Bronchial epithelial cell (primary cell): ENCODE measurements at places on chromosomes 3 and 15.
A peak's percentile ranks its signal among the peaks of the same experiment; 100 is the strongest.

DNA sequence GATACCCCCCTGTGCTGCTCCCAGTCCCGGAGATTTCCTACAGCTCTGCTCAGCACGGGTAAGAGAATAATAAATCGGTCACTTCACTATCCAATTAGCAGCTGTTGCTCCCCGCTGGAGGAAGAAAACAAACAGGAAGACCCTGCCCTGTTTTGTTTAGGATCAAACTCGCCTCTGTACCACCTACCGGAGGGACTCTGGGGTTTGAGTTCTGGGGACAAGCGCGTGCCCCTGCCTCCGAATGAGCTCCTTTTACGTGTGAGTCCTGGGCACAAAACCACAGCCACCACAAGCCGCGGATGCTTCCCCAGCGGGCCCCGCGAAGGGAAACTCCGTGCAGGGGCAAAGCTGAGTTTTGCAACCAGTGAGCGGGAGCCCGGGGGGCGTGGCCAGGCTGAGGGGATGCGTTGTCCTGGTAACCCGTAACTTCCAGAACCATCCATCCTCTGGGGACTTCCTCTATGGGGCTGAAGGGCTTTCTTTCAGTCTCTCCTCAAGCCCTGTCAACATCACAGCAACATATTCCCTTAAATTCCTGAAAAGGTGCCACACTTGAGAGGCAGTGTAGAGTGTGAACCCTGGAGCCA, 315.7 kb upstream of the PROK2 start:
- peak; percentile 7 for DNase-seq

GRCh38 chr15:69161079-69161877, 843 bp downstream of the GLCE start:
- DNase-seq = peak; percentile 11

GRCh38 chr3:177618873-177619733, 421.8 kb upstream of the TBL1XR1 start:
- DNase-seq = no peak

GRCh38 chr3:152280539-152280938, 11.8 kb downstream of the MBNL1 start:
- no peak for DNase-seq

DNA sequence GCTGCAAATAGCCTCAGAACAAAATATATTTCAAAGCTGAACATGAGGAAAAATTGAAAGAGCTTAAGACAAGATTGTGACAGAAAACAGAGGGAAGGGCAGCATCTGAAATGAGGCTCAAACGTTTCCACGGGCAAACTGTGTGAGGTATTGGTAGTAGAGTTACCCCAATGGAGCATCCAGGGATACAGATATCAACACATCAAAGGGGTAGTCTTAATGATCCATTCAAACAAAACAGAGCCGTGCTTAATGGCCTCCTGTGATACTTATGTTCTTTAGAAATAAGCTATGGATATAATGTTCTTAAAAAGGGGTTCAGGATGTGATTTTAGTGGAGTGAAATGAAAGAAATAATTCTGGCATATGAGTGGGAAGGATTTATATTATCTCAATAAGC, 430.3 kb upstream of the PDZRN3 start:
- no peak for DNase-seq

GRCh38 chr15:50108461-50108860, 10.6 kb downstream of the ATP8B4 start:
- DNase-seq = no peak

DNA sequence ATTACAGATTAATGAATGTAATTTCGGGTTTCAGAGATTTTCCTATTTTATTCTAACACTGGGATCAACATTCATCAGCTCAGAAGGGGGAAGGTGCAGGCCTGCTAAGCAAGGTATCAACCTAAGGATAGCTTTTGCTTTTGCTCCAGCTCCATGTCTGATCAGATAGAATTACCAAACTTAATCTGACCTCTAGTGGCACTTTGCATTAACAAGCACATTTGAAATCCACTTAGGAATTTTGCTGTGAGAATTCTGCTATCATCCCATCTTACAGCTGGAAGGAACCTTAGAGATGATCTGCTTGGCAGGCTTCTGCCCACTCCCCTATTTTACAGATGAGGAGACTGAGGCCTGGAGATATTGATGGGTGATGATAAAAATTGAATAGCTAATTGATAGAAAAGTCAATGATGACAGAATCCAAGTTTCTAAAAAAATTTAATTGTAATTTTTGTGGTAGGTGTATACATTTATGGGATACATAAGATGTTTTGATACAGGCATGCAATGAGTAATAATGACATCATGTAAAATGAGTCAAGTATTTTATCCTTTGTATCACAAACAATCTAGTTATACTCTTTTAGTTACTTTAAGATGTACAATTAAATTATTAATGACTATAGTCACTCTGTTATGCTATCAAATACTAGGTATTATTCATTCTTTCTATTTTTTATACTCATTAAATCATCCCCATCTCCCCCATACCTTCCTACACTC, 209.2 kb upstream of the ZPLD1 start:
- DNase-seq = peak; percentile 83

- no peak for DNase-seq
Observed at GRCh38 chr3:127822682-127823425, 539 bp upstream of the MGLL start.

GRCh38 chr3:88151358-88151757, 1.6 kb downstream of the C3orf38 start:
- peak; percentile 12 for DNase-seq

GRCh38 chr15:47415539-47415971, 301.8 kb upstream of the SEMA6D start:
- DNase-seq = peak; percentile 27

GRCh38 chr15:79184465-79184892, 93.9 kb upstream of the RASGRF1 start:
- peak; percentile 37 for DNase-seq

DNA sequence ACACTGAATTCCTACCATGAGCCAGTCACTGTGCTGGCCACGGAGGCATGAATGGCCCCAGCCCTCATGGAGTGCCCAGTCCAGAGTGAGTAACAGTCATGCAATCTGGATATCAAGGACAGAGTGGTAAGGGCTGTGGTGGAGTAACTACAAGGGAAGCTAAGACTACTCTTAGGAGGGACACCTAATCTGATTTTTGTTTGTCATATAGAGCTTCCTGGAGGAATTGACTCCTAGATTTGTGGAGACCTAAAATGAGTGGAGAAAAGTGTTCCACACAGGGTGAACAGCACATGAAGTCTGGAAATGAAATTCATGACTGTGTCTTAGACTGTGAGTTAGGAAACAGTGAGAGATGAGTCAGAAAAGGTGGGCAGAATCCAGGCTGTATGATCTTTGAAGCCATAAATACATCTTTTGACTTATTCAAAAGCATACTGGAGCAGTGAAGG, 219.9 kb downstream of the NFKBIZ start:
- DNase-seq = peak; percentile 90

GRCh38 chr3:20857636-20858035, 671.6 kb upstream of the SGO1 start:
- DNase-seq = no peak

DNA sequence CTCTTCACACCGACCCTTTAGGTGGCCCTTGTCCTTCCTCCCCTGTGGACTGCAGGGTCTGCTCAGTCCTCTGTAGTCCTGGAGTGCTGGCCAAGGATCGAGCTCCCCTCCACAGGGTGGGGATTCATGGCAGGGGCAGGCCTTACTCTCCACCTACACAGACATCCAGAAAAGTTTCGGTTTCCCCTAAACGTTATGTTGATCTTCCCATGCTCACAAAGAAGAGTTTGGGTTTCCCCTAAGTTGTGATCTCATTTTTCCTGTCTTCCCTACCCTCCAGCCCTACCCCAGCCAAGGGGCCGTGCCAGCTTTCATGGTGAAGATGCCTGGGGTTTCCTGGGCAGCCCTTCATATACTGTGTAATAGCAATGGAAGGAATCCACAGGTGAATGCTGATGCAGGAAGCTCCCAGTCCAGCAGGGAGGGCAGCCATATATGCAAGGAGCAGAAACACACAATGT, 10.3 kb downstream of the STOML1 start:
- DNase-seq = peak; percentile 67

- no peak for DNase-seq
Observed at GRCh38 chr3:29312960-29313452, 32.1 kb downstream of the RBMS3 start.

DNA sequence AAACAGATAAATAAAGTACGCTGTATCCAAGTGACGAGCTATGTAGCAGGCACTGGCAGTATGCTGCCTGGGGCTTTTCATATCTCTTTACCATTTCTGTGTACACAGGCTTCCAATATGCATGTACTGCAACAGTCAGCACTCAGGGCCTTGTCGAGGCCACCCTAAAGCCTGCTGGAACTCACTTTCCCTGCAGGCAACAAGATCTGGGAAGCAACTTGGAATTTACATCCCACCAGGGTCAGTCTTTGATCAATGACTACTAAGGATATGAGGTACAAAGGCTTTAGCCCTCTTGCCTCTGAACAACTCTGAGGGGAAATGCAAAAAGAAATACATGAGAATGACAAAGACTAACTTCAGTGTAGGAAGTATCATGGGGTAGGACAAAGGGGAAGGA, 101.8 kb upstream of the ARL6 start:
- no peak for DNase-seq

GRCh38 chr15:58466566-58466965, 34.8 kb downstream of the LIPC start:
- no peak for DNase-seq

DNA sequence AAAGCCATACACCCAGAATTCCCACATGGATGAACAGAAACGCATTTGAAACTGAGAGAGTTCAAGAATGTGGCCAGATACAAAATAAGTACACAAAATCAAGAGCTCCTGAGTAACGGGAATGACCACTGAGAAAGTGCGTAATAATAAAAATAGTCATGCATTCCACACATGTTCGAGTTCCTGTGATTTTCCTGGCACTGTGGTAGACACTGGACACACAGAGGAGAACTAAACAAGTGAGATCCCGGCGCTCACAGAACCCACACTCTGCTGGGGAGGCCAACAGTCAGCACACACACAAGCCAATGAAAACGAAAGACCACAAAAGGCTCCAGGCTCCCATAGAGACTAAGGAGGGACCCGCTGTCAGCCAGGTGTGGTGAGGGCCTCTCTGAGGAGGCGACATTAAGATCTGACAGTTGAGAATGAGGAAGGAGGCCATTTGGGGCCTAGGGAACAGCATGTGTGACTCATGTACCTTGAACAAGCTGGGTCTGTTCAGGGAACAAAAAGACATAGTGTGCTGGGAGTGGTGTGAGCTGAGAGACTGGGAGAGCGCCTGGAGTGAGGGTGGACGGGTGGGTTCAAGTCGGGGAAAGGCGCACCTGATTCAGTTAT, 5.1 kb downstream of the FAM107A start:
- no peak for DNase-seq

GRCh38 chr3:11507719-11508118, 136.0 kb downstream of the VGLL4 start:
- DNase-seq = no peak

DNA sequence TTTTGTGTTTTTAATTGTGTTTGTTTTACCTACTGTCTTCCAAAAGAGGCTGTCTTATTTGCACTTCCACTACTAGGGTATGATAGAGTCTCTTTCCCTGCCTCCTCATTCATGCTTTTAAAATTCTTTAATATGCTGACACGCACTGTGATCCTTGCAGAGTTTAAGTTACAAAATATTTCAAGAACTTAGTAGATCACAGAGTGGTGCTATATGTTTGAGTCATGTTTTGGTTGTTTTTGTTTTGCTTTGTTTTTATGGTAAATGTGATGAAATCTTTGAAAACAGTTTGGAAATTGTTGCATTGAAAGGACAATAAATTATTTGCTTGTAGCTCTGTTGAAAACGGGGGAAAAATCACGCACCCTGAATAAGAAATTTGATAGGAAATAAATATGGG, 5.9 kb upstream of the ABHD10 start:
- no peak for DNase-seq

DNA sequence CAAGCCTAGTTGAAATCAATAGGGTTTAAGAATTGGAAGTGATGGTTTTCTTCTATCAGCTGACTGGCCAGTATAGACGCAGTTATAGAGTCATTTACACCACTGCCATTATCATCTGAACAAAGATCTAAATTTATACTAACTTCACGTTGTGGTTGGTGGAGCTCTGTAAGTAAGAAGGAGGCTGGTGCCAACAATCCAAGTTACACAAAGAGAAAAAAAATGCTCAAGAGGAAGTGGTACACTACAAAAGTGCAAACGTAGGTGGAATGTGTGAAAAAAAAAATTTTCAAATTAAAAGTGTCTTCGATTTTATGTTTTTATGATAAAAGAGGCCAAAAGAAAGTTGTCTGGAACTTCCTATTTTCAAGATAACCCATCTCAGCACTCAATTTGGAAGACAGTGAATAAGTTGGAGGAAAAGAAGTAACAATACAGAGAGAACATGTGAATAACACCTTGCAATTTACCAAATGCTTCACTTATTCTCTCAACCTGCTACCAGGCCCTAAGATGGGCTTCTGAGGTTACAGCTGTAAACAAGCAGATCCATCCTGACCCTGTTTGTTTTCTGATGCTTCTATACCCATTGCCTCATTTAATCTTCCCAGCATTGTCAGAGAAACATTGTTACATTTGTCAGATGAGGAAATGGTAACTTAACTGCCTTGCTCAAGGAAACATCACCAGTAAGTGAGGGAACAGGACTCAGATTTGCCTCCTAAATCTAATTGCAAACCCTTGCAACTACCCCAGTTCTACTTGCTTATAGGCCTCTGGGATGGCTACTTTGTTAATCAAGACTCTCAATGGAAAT, 12.0 kb upstream of the TASOR start:
- no peak for DNase-seq

- DNase-seq = peak; percentile 41
Observed at GRCh38 chr3:42161050-42161935, 70.1 kb downstream of the TRAK1 start.

- no peak for DNase-seq
Observed at GRCh38 chr3:124512881-124513609, 217.2 kb upstream of the UMPS start.

- DNase-seq = no peak
Observed at GRCh38 chr15:47500842-47501241, 216.5 kb upstream of the SEMA6D start.

GRCh38 chr3:190096345-190096744, 24.4 kb downstream of the P3H2 start:
- no peak for DNase-seq

GRCh38 chr3:139448104-139448503, 28.2 kb downstream of the RBP2 start:
- DNase-seq = no peak

- DNase-seq = peak; percentile 68
Observed at GRCh38 chr3:23264413-23264812, 61.3 kb downstream of the UBE2E2 start.

DNA sequence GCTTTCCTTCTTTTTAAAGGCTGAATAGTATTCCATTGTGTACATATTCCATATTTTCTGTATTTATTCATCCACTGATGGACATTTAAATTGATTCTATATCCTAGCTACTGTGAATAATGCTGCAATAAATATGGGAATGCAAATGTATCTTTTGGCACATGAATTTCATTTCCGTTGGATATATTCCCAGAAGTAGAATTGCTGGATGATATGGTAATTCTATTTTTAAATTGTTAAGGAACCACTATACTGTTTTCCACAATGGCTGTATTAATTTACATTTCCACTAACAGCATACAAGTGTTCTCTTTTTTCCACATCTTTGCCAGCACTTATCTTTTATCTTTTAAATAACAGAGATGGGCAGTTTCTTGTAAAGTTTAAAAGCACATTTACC, 302.7 kb downstream of the CTNNB1 start:
- DNase-seq = peak; percentile 7
